ENCODE measurements at places on chromosomes 1 and 21.

DNA sequence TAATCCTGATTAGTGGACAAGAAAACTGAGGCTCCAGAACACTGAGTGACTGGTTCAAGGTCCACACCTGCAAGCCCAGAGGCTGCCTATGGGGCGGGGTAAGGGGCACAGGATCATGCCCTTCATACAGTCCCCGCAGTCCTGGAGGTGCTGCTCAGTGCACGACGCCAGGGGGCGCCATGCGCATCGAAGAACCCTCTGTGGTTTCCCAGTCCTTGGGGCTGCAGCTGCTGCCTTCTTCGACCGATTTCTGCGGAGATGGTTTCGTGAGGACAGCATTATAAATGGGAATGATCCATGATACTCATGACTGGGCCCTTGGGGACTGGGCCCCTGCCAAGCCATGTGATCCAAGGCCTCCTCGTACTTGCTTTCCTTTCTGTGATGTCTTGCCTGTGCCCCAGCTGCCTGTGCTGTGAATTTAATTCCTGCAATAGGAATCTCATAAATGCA lies 37.1 kb upstream of the ARHGEF10L start:
- no peak for DNase-seq

GRCh38 chr1:10617318-10617717 lies 142.6 kb downstream of the PEX14 start:
- DNase-seq = no peak

- DNase-seq = no peak
Observed at GRCh38 chr1:45326627-45327623, at the start of gene HPDL. Gene HPDL, plus strand, starts transcription at chr1:45326895. Its CDS starts 254 bp downstream, at chr1:45327149.

- DNase-seq = no peak
Observed at GRCh38 chr21:34817821-34818661, 149.2 kb downstream of the CLIC6 start.

GRCh38 chr1:57612833-57613232 lies 189.0 kb upstream of the DAB1 start:
- no peak for DNase-seq

DNA sequence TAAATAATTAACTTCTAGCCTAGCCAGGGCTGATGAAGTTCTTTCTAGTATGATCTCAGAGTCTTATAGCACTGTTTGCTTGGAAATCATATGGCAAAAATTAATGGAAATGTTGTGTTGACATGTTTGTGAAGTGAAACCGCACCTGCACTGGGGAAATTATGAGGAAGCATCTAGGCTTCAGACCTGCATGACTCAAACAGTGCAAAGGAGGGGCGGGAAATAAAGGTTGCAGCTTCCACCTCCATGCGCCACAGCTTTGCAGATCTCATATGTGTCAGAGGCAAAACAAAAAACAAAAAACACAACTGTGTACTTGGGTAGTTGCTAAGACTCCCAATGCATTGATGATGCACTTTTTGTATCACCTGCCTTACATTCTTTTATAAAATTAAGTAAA lies 1080.6 kb downstream of the PLA2G4A start:
- DNase-seq = no peak

GRCh38 chr1:67578397-67579020 lies 106.5 kb upstream of the GADD45A start:
- no peak for DNase-seq

DNA sequence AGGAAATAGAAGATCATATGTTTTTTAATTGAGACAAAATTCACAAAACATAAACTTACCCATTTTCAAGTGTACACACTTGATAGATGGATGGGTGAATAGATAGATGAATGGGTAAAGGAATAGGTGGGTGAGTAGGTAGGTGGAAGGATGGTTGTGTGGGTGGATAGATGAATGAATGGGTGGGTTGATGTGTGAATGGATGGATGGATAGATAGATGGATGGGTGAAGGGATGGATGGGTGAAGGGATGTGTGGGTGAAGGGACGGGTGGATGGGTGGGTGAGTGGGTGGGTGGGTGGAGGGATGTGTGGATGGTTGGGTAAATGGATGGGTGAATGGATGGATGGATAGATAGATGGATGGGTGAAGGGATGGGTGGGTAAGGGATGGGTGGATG lies 86.1 kb upstream of the KCND3 start:
- DNase-seq = no peak

GRCh38 chr1:246338098-246338497 lies 169.0 kb downstream of the SMYD3 start:
- DNase-seq = no peak

DNA sequence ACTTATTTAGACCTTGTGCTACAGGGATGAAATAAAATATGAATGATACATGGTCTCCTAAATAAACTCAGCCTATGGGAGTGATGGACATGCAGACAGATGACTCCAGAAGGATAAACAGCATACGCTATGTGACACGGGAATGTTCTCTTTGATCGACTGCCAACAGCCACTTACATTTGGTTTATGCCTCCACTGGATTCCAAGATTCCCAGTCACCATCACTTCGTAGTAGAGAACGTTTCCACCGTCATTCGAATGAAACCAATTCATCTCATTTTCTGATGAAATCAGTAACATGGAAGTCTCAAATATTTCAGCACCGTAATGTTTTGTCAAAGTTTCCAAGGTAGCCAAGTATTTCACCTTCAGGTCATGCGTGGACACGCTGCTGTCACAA lies 99.7 kb downstream of the JAK1 start:
- no peak for DNase-seq

DNA sequence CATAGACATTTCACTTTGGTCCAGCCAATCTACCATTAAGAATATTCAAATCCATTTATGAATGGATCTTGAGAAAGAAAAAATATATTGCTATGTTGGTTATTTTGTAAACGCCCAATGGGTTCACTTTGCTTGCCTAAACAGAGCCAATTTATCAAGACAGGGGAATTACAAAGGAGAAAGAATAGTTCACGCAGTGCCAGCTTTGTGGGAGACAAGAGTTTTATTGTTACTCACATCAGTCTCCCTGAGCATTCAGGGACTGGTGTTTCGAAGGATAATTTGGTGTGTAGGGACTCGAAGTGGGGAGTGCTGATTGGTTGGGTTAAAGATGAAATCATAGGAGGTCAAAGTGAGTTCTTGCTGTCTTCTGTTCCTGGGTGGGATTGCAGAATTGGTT lies 135.3 kb downstream of the GABPA start:
- DNase-seq = no peak

DNA sequence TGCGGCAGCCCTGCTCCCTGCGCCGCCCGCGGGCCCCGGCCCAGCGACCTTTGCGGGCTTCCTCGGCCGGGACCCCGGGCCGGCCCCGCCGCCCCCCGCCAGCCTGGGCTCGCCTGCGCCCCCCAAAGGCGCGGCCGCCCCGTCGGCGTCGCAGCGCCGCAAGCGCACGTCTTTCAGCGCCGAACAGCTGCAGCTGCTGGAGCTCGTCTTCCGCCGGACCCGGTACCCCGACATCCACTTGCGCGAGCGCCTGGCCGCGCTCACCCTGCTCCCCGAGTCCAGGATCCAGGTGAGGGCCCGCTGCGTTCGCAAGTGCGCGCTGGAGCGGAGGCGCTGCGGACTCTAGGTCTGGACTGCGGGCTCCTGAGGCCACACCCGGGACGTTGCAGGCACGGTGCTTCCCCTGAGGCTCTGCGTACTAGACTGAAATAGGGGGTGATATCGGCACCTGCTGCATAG lies 351 bp downstream of the MIXL1 start:
- no peak for DNase-seq

DNA sequence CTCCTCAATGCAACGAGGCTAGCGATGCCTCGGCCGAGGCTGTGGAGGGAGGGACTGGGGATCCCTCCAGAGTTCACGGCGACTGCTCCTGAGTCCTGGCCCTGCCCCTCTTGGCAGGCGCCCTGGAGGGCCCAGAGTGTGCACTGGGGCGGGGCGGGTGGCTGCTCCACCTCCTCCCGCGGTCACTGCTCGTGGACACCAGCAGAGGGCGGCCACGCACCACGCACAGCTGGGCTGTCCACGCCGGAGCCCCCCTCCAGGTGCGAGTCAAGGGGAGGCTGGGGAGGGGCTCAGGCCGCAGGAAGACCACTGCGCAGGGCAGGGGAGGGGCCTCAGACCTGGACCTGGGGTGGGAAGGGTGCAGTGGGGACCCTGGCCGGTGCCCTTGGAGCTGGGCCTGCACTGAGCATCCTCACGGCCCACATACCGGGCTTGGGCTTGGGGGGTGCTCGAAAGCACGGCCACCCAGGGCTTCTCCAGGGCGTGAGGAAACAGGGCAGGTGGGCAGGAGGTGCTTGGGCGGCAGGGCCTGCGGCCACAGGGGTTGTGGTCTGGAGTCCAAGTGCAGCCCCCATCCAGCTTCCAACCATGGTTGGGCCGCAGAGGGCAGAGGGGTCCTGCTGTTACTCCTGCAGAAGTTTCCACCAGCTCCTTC lies 20.6 kb upstream of the TTC34 start:
- no peak for DNase-seq

- DNase-seq = no peak
Observed at GRCh38 chr1:184027826-184028695, 9.5 kb downstream of the COLGALT2 start.

GRCh38 chr21:45386728-45387371 lies 18.1 kb upstream of the COL18A1 start:
- no peak for DNase-seq

DNA sequence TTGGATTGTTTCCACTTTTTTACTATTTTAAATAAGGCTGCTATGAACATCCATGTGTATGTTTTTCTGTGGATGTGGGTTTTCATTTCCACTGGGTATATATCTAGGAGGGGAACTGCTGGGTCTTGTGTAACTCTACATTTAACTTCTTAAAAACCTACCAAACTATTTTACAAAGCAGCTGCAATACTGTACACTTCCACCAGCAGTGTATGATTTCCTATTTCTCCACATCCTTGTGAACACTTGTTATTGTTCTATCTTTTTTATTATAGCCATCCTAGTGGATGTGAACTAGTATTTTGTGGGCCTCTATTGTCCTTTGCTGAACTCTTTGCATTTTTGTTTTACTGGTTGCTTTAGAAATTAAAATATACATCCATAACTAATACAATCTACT lies 33.4 kb downstream of the DIPK1A start:
- DNase-seq = no peak

- no peak for DNase-seq
Observed at GRCh38 chr1:4086921-4087320, 186.8 kb upstream of the C1orf174 start.

- DNase-seq = no peak
Observed at GRCh38 chr1:41616563-41616962, 132.1 kb upstream of the EDN2 start.

All from stimulated activated CD4-positive, alpha-beta T cell treated with anti-CD3 and anti-CD28 coated beads, TNF-alpha, amount 100 ng/mL, for 1 hour (primary cell).